NCI-H1436 treated with DMSO at 0.1 percent for 48 hours (cell line): ENCODE measurements at places on chromosomes 7 and 10.

DNA sequence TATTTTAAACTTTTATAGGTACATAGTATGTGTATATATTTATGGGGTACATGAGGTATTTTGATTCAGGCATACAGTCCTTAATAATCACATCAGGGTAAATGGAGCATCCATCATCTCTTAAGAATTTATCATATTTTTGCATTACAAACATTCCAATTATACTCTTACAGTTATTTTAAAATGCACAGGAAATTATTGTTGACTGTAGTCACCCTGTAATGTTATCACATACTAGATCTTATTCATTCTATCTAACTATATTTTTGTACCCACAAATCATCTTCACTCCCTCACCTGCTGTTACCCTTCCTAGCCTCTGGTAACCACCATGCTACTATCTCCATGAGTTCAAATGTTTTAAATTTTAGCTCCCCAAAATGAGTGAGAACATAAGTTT, 56.3 kb upstream of the FAM3C start:
- no peak for DNase-seq

DNA sequence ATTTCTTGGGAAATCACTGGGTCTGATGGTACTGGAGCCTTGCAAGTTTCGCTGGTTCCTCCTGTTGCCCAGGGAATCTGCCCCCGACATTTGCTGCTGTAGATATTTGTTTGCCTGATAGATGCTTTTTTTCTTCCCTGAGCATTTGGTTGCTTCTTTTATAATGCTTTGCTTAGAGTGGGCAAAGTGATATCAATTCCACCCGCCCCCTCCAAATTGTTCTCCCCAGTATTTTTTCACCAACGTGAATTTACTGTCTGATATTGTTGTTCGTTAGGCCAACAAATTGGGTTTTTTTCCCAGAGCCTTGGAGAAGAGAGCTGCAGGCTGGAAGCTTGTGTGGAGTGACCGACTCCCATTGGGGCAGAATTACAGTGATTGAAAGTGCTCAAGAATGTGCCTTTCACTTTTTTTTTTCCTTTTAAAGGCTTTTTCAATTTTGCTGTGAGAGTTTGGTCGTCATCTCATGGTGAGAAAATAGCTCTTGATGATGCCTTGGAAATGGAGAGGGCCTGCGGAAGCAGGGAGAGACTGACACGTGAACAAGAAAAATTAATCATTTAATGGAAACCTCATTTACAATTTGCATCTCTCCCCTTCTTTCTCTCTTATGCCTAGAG, 2.5 kb downstream of the GRK5 start:
- no peak for DNase-seq

DNA sequence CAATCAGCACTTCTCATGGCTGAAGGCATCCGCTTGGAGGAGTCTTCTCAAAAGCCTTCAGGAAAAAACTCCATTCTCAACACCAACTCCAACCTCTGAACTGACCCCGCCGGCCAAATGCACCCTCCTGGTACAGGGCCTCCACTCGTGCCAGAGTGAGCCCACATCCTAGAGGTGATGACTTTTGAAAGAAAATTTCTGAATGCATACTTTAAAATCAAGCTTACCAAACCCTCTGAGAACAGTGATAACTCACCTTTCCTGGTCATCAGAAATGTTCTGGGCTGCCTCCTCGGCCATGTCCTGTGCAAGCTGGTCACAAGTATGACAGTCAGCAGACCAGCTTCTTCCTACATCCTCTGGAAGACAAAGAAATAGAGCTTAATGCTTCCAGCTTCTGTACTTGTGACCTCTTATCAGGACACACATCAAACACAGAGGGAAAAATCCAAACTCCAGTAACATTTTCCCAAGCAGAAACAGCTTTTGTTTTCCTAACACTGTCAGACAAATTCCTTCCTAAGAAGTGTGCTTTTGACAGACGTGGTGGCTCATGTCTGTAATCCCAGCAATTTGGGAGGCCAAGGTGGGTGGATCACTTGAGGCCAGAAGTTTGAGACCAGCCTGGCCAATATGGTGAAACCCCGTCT, at the start of gene PKD1L1:
Gene PKD1L1 (minus strand): TSS at position 326 of the 650 bp plus-strand sequence. CDS start 26 bp downstream, at position 300.
- DNase-seq = no peak

DNA sequence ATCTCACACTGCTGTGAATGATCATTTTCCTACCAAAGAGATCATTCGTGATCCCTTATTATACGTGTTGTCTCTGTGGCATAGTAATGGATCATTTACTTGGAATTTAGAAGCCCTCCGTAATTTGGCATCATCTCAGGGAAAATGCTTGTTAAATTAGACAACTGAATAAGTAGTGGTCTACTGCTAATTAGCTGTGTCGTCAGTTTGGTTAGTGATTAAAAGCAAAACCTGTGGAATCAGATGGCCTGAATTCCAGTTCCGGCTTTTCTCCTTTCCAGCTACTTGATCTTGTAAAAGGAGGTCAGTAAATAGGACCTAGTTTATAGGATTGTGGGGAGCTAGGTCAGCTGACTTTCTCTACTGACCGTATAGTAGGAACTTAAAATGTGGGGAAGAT, 65.6 kb downstream of the RBM33 start:
- DNase-seq = no peak

DNA sequence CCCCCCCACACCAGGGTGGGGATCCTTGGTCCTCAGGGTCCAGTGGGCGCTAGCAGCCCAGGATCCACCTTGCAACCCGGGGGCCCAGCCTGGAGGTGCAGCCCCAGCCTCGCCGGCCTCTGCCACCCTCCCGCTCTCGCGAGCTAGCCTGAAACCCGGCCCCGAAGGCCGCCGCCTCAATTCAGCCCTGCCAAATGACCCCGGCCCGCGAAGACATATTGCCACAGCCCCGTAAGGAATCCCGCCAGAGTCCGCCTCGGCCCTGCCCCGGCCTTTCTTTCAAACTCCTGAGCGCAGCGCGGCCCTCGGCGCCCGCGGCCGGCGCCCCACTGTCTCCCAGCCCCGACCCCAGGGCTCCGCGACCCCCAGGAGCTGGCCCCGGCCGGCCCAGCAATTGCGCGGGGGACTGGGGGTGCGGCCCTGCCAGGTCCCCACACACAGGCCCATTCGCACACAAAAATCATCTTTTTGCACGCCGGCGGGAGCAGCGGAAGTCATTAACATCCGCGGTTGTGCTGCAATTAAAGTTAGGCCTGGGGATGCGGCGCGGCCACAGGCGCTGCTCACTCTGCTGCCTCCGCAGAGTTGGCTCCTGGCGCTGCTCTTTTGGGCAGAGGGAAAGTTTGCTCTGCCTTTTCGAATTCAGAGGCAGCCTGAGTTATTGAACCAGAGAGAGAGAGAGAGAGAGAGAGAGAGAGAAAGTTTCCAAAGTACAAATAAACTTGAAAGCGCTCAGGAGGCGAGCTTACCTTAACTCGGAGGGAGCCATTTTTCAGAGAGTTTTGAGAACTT, 4.0 kb downstream of the HOXA5 start:
- DNase-seq = no peak

- no peak for DNase-seq
Observed at GRCh38 chr10:26837139-26837538, 23.6 kb downstream of the ABI1 start.

DNA sequence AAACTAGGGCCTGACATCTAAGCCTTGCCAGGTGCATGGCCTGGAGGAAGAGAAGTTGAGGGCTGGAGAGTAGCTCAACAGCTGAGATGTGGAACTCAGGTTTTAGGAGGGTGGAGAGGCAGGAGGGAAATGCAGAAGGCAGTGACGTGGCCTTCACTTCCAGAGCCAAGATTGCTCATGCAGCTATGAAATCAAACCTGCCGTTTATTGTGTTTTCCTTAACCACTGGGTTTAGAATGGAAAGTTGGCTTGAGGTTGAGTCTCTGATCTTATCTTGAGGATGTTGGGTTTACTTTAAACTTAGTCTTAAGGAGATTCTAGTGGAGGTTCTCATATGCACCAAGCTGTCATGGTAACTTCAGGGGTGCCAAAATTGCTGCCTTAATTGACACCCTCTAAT, 178.6 kb downstream of the SORCS3 start:
- no peak for DNase-seq

DNA sequence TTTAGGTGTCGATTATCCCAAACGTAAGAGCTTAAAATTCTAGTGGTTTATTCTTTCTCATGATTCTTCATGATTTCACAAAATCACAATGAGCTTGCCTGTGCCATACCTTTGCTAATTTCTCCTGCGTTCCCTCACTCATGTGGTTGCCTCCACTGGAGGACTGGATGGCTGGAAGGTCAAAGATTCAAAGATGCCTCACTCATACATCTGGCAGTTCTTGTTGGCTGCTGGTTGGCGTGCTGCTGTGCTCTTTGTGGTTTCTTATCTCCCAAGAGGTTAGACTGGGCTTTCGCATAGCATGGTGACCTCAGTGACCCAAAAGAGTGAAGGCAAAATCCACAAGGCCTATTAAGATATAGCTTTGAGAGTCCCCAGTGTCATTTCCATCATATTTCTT, 877.6 kb upstream of the AUTS2 start:
- no peak for DNase-seq

DNA sequence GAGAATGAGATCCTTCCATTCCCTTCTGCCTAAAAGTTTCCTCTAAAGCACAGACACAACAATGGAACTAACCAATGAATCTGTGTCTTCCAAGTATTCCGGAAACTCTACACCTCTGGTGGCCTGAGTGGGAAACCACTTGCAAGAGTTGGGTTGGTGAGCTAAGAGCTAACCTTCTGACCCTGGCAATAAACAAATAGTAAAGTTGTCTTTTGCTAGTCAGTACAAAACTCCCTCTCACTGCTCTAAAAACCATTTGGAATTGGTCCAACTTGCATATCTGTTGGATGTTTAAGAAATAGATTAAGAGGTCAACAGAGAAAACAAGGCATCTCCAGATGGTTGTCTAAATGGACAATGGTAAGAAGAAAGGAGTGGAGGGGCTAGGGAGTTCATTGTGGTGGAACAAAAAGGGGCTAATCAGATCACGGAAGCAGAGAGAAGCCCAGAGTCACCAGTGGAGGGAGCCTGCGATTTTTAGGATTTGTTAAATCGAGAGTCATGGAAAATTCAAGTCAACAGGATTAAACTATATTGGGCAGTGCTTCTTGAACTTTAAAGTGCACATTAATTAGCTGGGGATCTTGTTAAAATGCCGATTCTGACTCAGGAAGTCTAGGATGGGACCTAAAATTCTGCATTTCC, 192.3 kb downstream of the EVX1 start:
- no peak for DNase-seq

GRCh38 chr10:103717341-103718246, 137.8 kb downstream of the SH3PXD2A start:
- no peak for DNase-seq

- DNase-seq = no peak
Observed at GRCh38 chr7:31688372-31688771, 1.4 kb downstream of the PPP1R17 start.

- DNase-seq = no peak
Observed at GRCh38 chr10:100744987-100745881, at the start of gene PAX2. TSS of gene PAX2 (plus strand) at chr10:100745582. CDS start at chr10:100746261, 679 bp downstream.

- DNase-seq = no peak
Observed at GRCh38 chr7:115116773-115117715, 195.2 kb downstream of the MDFIC start.

DNA sequence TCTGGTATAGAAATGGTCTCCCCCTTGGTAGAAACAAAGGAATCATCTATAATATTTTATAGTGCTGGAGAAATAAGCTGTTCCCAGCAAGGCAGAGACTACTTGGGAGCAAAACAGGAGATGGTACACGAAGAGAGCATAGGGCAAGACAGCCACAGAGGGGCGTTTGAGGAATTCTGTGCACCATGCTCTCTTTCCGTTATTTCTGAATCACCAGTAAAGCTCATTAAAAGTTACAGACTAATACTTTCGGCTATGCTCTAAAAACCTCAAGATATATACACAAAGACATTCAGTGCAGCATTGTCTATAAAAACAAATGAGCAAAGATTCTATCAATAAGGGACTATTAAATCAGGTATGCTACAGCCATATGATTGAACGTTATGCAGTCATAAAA, 68.5 kb upstream of the FHIP2A start:
- no peak for DNase-seq

DNA sequence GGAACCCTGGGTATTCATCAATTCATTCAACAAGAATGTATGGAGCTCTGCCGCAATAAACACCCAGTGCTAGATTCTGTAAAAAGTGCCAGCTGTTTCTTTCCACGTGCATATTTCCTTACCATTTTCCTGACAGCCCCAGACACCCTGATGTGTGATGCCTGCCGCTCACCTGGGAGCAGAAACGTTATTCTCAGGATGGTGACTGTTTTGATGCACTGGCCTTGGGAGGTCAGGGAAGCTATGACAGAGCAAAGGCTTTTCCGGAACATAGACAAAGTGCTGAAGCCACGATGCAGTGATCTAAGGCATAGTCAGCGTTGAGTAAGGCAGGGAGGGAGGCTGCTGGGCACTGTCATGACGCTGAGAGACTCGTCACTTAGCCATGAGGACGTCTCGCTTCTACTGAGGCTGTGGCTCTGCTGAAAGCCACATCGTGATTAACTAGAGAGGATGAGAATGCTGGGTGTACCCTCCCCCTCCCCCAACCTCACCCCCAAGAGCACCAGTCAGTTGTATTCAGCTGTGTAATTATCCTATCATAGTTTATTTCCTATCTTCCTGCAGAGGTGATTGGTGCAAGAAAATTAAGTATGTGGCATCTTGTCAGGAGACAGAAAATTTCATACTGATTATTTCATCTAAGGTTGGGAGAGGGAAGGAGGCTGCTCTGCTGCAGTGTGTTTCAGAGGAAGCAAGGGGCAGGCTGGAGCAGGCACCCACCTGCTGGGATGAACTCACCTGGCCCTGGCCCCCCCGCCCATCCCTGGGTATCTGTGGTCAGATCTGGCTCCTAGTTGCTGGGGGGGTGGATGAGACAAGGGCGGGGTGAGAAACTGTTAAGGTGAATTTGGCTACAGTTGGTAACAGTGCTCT, 48.8 kb upstream of the SMNDC1 start:
- DNase-seq = no peak

GRCh38 chr10:82564353-82565196, 689.6 kb downstream of the NRG3 start:
- no peak for DNase-seq

- no peak for DNase-seq
Observed at GRCh38 chr7:66958538-66959350, 36.6 kb downstream of the SBDS start.

GRCh38 chr10:103951942-103952341, 15.0 kb upstream of the SLK start:
- no peak for DNase-seq

- no peak for DNase-seq
Observed at GRCh38 chr10:63698787-63699150, 177.6 kb downstream of the REEP3 start.

GRCh38 chr7:91656541-91657482, 223.7 kb downstream of the MTERF1 start:
- no peak for DNase-seq

- DNase-seq = no peak
Observed at GRCh38 chr10:109403551-109403950, 519.8 kb downstream of the XPNPEP1 start.

GRCh38 chr7:4832711-4833110, 29.1 kb downstream of the PAPOLB start:
- DNase-seq = no peak

DNA sequence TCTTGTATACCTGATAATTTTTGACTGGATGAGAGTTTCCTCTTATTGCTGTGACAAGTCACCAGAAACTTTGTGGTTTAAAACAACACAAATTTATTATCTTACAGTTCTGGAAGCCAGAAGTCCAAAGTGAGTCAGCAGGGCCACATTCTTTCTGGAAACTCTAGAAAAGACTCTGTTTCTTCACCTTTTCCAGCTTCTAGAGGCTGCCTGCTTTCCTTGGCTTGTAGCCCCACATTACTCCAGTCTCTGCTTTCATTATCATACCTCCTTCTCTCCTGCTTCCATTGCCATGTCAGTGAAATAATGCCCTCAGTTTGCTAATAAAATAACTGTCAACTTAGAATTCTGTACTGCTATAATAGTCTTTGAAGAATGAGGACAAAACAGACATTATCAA, 65.3 kb downstream of the VCL start:
- DNase-seq = no peak
